Kidney (tissue), 22 donors: ENCODE measurements at places on chromosomes 6 and 20. TPM values are rescaled to one million over a fixed set of nuclear protein-coding genes. Genes with fewer than 3 reads are reported as not detected.

The CD2AP gene
- 87.6 TPM for total RNA-seq

The PREX1 gene
- total RNA-seq, result 38.2 TPM

The NKX2-4 gene
- not detected for total RNA-seq

The BACH2 gene
- 6.9 TPM for total RNA-seq

The UNC93A gene
- not detected for total RNA-seq

The IMPG1 gene
- not detected for total RNA-seq

The GHRH gene
- not detected for total RNA-seq

The LY86 gene
- 6.1 TPM for total RNA-seq

The SKIC2 gene
- total RNA-seq, result 67.8 TPM

The PCK1 gene
- 29.7 TPM for total RNA-seq

The CALHM6 gene
- total RNA-seq, result 8.2 TPM

The ANKRD66 gene
- total RNA-seq, result not detected

The RBM38 gene
- 16.8 TPM for total RNA-seq

The ABT1 gene
- total RNA-seq, result 14.0 TPM

The TLDC2 gene
- total RNA-seq, result 2.3 TPM

The NCR2 gene
- not detected for total RNA-seq

The KHDC1L gene
- total RNA-seq, result not detected

The ZNF165 gene
- total RNA-seq, result 3.6 TPM

The KIF25 gene
- not detected for total RNA-seq

The MPC1 gene
- 74.1 TPM for total RNA-seq

The EPPIN gene
- not detected for total RNA-seq

The CST1 gene
- total RNA-seq, result not detected

The RAET1G gene
- total RNA-seq, result 0.41 TPM

The NRSN1 gene
- total RNA-seq, result not detected

The FLRT3 gene
- total RNA-seq, result 70.3 TPM

The SALL4 gene
- 0.09 TPM for total RNA-seq

The EYA2 gene
- 2.6 TPM for total RNA-seq

The PRSS16 gene
- 11.2 TPM for total RNA-seq

The KCNK16 gene
- not detected for total RNA-seq

The GPLD1 gene
- total RNA-seq, result 0.94 TPM

The EIF6 gene
- 114 TPM for total RNA-seq

The CST4 gene
- not detected for total RNA-seq

The ADA gene
- total RNA-seq, result 6.5 TPM

The GGTLC1 gene
- not detected for total RNA-seq

The TFAP2D gene
- not detected for total RNA-seq

The POU5F1 gene
- total RNA-seq, result 19.9 TPM

The CLPSL2 gene
- not detected for total RNA-seq

The ADGRG6 gene
- 32.8 TPM for total RNA-seq

The TINAG gene
- 22.1 TPM for total RNA-seq

The UTRN gene
- total RNA-seq, result 210 TPM

The BCAS1 gene
- total RNA-seq, result 4.8 TPM

The PROKR2 gene
- total RNA-seq, result not detected

The RSPO4 gene
- 0.13 TPM for total RNA-seq

The TEAD3 gene
- total RNA-seq, result 18.0 TPM

The MTFR2 gene
- total RNA-seq, result 1.3 TPM

The ATRN gene
- total RNA-seq, result 48.1 TPM

The TAAR8 gene
- not detected for total RNA-seq

The OR12D3 gene
- not detected for total RNA-seq

The CTCFL gene
- total RNA-seq, result not detected

The SLC22A16 gene
- total RNA-seq, result 0.79 TPM

The TNNC2 gene
- total RNA-seq, result not detected

The SSTR4 gene
- not detected for total RNA-seq

The NAPB gene
- total RNA-seq, result 9.6 TPM

The BNIP5 gene
- 0.44 TPM for total RNA-seq
